ENCODE measurements at places on chromosomes 6 and 20. TPM values are rescaled to one million over a fixed set of nuclear protein-coding genes. Genes with fewer than 3 reads are reported as not detected.

Gene CDH4
- total RNA-seq: 11.9 TPM

Gene TDRD6
- total RNA-seq: 0.12 TPM

Gene NT5DC1
- total RNA-seq: 5.9 TPM

Gene BCAS1
- not detected for total RNA-seq

Gene SDC4
- total RNA-seq: 64.3 TPM

Gene TNNC2
- total RNA-seq: not detected

Gene LTB
- total RNA-seq: 16.5 TPM

Gene EPHA7
- total RNA-seq: 0.53 TPM

Gene ID1
- total RNA-seq: 74.3 TPM

Gene TRIM15
- not detected for total RNA-seq

Gene ZKSCAN3
- 5.7 TPM for total RNA-seq

Gene HAO1
- not detected for total RNA-seq

Gene RBBP8NL
- not detected for total RNA-seq

Gene TCP11
- total RNA-seq: 0.41 TPM

Gene MUC21
- not detected for total RNA-seq

Gene IL17F
- not detected for total RNA-seq

Gene GTF3C6
- total RNA-seq: 49.3 TPM

Gene PTCHD4
- total RNA-seq: 8.0 TPM

Gene TRIM31
- total RNA-seq: not detected

Gene PPARD
- total RNA-seq: 12.6 TPM

Gene KCNK5
- total RNA-seq: not detected

Gene EFCAB8
- not detected for total RNA-seq

Gene COQ3
- 2.0 TPM for total RNA-seq

Gene HLA-G
- total RNA-seq: not detected

Gene HCRTR2
- not detected for total RNA-seq

Gene FHL5
- total RNA-seq: not detected

Gene ZNF165
- 0.23 TPM for total RNA-seq

Gene LAMP5
- not detected for total RNA-seq

Gene ADGRF5
- 502 TPM for total RNA-seq

Gene SMPDL3A
- 7.5 TPM for total RNA-seq

Gene ALDH8A1
- 0.18 TPM for total RNA-seq

Gene MYMX
- total RNA-seq: 2.2 TPM

Gene FOXS1
- total RNA-seq: 0.82 TPM

Gene TINAG
- 4.8 TPM for total RNA-seq

Gene TRIM40
- total RNA-seq: not detected

Gene PKIB
- total RNA-seq: 8.5 TPM

Gene NMBR
- not detected for total RNA-seq

Gene DSTN
- 331 TPM for total RNA-seq

Gene SRF
- total RNA-seq: 31.4 TPM

Gene TREM2
- not detected for total RNA-seq
